ENCODE measurements at places on chromosomes 11 and 22. TPM values are rescaled to one million over a fixed set of nuclear protein-coding genes. Genes with fewer than 3 reads are reported as not detected.

Gene SUSD2
- 59.0 TPM for total RNA-seq

Gene JAM3
- 4.4 TPM for total RNA-seq

Gene SULT4A1
- not detected for total RNA-seq

Gene OR52N4
- not detected for total RNA-seq

Gene C11orf16
- not detected for total RNA-seq

Gene PHOX2A
- not detected for total RNA-seq

Gene OR5B21
- not detected for total RNA-seq

Gene OR52I1
- not detected for total RNA-seq

Gene OR8D1
- total RNA-seq, result not detected

Gene DGAT2
- total RNA-seq, result 2.0 TPM

Gene OR52A1
- total RNA-seq, result not detected

Gene PATE2
- total RNA-seq, result not detected

Gene TMEM45B
- not detected for total RNA-seq

Gene MRGPRX4
- total RNA-seq, result not detected

Data from A549 treated with DMSO at 1 μM for 4 hours (cell line).